ENCODE measurements at places on chromosomes 2 and 18.

- DNase-seq, result no peak
Measured at GRCh38 chr2:96916156-96916630, 46.3 kb upstream of the SEMA4C start.

GRCh38 chr2:166384774-166385173, 9.0 kb upstream of the SCN9A start:
- DNase-seq, result no peak

- DNase-seq, result no peak
Measured at GRCh38 chr2:191629976-191630712, 47.8 kb upstream of the NABP1 start.

- no peak for DNase-seq
Measured at GRCh38 chr2:228731517-228731916, 539.6 kb downstream of the PID1 start.

- DNase-seq, result no peak
Measured at GRCh38 chr2:14944562-14945346, 312.2 kb downstream of the LRATD1 start.

DNA sequence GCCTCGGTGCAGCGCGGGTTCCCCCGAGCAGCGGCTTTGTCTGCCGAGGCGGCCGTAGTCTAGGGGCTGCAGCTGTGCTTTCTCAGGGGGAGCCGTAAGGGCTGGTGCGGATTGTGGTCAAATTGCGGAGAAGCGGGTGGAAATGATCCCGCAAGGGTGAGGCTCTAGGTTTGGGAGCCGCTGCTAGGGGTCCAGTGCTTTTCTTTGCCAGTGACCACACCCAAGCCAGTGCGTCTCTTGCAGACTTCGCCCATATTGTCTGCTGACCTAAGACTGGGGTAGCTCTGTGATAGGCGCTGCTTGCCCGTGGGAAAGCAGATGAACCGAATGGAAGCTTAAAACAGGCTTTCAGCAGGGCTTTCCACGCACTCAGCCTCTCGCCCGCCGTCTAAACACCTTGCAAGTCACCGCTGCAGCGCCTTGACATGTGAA, 2.1 kb downstream of the DPYSL5 start:
- DNase-seq, result no peak

DNA sequence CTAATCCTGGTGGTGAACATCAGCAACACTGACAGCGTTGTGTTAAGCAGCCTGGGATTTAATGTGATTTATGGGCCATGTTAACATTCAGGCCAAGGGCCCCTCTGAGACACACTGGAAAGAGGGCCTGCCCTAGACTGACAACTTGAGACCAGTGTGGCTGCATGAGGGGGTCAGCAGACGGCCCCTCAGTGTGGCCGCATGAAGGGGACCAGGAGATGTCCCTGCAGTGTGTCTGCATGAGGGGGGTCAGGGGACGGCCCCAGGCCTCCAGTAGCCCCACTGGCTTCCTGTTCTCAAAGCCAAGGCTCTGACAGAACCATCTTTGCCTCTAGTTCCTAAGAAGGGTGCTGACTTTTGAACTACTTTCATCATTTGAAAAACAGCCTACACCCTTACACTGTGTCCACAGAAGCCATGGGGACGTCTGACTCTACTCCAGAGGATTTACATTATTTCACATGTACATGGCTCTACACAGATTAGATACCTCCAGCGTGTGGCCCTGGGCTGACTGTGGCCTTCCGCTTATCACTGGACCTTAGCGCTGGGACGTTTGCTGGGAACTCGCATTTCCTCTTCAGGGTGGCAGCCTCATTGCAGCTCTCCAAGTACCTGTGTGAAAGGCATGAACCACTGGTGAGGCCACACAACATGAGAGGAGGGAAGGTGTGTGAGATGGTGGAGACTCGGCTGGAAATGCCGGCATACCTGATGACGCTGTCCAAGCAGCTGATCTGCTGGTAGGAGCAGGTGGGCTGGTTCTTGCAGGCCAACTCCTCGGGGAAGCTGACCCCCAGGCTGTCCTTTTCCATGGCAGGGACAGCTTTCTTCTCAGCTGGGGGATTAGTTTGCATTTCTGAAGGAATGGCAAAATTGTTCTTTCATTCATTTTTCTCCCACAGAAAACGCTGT, 18.2 kb upstream of the HES6 start:
- DNase-seq, result no peak

- DNase-seq, result no peak
Measured at GRCh38 chr2:166518634-166519390, 24.8 kb upstream of the SCN7A start.

DNA sequence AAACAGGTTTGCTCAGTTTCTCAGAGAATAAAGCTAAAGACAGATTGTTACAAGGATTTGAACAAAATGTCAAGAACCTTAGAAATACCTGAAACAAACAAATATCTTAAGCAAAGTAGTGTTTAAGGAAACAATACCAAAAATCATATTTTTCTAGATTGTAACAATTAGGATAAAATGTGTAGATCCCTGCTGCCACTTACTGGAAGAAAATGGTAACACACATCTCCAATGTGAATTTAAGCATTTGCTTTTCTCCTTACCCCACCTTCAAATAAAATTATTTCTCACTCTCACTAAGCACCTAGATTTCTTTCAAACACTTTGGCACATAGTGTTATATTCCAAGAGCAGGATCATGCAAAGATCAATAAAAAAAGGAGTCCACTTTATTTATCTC, 34.9 kb downstream of the SUCLG1 start:
- peak; percentile 4 for DNase-seq

DNA sequence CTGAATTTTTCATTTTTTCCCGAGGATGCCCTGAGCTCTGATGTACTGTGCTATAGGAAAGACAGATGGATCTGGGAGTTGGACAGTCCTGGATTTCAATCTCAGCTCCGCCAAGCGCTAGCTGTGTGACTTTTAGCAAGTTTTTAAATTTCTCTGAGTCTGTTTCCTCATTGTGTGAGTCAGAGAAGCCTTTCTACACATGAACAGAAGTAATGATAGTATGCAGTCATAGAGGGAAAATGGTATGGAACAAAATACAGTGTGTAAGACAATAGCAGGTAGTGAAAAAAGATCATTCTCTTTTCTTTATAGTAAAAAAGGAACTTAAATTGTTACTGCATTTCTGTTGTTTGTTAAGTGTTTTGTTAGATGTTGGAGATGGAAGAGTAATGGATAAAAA, 52.4 kb upstream of the PPM1B start:
- no peak for DNase-seq

GRCh38 chr18:27715751-27716150, 461.2 kb downstream of the CDH2 start:
- no peak for DNase-seq

DNA sequence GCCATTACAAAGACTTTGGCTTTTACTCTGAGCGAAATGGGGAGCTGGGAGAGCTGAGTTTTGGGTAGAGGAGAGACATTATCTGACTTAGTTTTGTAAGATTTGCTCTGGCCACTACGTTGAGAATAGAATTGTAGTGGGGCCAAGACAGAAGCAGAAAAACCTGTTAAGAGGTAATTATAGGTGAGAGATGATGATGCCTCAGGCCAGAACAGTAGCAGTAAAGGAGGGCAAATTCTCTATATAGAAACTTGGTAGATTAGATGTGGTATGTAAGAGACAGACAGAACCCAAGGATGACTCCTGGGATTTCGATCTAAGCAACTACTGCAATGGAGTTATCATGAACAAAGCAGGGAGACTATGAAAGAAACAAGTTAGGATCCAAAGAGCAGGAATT, 17.4 kb upstream of the CREB1 start:
- no peak for DNase-seq

- DNase-seq, result no peak
Measured at GRCh38 chr2:64711252-64711800, 57.6 kb upstream of the SERTAD2 start.

- no peak for DNase-seq
Measured at GRCh38 chr2:240442891-240443715, 7.6 kb downstream of the GPC1 start.

GRCh38 chr2:151844211-151844896, 16.1 kb upstream of the ARL5A start:
- no peak for DNase-seq

DNA sequence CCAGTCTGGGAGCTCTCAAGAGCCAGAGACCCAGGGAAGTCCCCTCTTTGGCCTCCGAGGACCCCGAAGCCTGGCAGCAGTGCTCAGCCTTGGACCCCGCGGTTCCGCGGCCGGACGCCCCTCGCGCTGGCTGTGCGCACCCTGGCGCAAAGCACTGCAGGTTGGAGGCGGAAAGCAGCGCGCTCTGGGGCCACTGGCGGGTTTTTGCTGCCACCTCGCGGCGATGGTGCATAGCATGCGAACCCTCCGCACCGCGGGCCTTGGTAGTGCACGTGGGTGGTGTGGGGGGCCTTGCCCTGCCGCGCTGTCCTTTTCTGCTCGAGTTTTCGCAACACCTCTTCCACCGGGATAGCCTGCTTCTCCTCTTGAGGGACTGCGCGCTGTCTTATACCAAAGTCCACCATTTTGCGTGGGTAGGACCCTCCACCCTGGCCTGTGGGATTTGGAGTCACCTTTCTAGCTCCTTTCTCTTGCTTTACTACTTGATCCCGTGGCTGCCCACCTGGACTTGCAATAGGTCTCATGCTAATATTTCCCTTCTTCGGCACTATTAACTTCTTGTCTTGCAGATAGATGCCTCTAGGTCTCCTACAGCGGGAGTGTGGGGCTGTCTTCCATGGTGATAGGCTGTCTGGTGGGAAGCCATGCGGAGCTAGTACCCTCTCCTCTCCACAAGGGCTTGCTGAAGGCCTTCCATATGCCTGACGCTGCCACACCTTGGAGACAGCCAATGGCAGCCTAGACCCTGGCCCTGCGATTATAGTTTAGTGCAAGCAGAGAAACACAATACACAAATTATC, 14.3 kb downstream of the SIX3 start:
- DNase-seq, result peak; percentile 65

- no peak for DNase-seq
Measured at GRCh38 chr18:71322201-71322600, 1033.4 kb downstream of the SOCS6 start.

GRCh38 chr2:3311601-3312000, 66.0 kb downstream of the EIPR1 start:
- DNase-seq, result no peak

DNA sequence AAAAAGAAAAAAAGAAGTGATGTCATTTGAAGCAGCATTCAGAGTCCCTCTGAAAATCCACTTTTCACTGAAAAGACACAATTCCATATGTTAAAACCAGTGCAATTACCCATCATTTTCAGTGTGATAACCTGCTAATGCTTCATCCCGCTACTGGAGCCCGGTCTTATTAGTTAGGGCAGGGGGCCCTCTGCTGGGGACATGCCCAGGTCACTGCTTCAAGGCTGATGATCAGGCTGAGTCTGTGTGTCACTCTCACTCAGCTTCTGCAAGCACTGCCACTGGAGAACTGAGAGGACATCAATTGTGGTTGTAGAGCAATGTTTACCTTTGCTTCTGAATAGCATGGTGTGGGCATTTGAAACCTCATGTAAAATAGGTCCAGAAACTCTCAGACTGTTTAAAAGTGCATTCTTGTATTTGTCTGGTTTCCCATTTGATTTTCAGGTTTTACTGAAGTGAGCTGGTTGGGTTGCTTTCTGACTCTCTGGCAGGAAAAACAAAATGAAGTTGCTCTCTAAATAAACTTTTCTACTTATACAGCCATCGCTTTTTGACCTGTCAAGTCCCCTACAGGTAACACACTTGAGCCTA, 49.2 kb upstream of the NXPH2 start:
- peak; percentile 14 for DNase-seq

- no peak for DNase-seq
Measured at GRCh38 chr2:234771980-234772732, 179.7 kb upstream of the SH3BP4 start.

DNA sequence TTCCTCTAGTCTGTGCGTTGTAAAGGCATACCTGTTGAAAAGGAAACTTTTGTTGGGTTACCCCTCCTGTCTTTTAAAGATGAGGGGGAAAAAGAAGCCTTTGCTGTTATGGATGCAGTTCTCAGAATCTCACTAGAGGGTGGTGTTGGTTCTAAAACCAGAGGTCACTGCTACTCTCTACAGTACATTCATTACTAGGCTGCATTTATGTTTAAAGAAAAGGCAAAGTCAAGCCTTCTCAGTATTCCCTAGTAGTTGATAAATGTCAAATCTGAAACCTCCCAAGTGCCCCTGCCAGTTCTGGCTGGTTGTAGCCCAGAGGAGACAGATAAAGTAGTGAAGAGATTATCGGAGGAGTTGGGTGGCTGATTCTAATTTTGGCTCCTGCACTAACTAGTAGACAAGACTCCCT, 1.4 kb upstream of the PLCL1 start:
- peak; percentile 69 for DNase-seq

DNA sequence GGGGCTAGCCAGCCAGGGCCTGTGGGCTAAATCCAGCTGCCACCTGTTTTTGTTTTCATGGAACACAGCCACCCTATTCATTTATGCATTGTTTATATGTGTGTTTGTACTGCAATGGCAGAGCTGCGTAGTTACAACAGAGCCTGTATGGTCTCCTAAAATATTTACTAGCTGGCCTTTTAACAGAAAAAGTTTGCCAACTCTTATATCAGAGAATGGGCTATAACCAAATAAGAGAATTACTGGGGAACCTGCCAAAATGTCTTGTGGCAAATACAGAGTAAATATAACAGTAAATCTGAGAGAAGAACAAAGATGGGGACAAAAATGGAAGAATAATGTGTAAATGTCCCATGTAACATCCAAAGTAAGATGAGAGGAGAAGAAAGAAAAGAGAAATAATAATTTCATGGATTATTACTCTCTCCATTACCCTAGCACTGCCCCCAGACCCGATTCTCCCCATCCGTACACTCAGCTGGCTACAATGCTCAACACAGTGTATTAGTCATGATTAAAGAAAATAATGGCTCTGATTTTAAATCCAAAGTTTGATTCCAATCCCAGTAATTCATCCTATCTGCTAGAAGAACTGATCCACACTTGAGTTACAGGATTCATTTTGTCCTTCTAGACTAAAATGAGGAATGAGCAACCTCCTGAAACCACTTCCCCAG, 249.3 kb downstream of the LRATD1 start:
- DNase-seq, result no peak

DNA sequence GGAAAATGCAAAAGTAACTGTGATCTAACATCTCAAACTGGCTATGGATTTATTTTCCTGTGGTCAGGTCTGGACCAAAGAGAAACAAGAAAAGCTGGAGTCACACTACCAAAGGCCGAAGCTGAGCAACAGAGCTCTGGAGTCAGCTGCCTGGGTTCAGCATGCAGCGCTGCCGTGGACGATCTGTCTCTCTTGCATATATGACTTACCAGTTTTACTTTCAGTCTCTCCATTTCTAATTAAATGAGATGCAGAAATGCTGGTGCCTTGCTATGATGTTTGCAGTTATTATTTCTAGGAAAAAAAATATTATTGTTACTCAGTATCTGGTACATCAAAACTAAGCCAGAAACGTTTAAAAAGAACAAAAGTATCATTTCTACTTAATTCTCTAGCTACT, 813.2 kb downstream of the RNF144A start:
- peak; percentile 37 for DNase-seq

Data from CD4-positive, alpha-beta T cell treated with Interleukin-10 for 1 hour (primary cell).